ENCODE measurements at places on chromosomes 3 and 15.

GRCh38 chr3:15845475-15845874 lies 47.7 kb upstream of the ANKRD28 start:
- DNase-seq: no peak

DNA sequence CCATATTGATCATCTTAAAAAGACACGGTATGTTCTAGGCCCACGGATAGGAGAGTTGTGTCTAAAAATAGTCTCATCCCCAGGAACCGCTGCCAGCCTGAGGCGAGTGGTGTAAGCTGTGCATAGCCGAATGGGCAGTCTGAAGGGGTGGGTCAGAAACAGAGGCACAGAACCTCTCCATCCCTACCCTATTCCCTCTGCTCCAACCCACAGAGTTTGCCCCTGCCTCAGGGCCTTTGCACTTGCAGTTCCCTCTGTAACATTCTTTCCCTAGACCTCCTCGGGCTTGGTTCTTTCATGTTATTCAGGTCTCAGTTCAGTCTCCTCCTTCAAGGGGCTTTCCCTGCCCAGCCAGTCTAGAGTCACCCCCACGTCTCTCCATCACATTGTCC lies 4.8 kb downstream of the SCN5A start:
- DNase-seq: no peak

DNA sequence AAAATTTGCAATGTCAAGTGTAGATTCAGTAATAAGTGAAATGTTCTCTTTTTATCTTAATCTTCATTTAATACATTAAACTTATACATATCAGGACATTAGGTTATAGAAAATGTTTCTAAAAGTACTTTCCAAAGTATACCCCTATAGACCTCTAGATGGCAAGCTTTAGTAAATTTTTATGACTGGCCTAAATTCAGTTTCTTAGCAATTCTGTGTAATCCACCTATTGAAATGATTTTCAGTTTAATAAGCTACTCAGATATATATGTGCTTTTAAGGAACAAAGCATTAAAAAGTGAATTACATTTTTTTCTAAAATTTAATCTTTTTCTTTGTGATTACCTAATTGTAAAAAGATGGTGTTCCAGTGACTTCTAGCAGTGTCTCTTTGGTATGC lies 342.2 kb downstream of the GBE1 start:
- DNase-seq: peak; percentile 17

- DNase-seq: peak; percentile 90
Measured at GRCh38 chr15:36579792-36580431, 486 bp downstream of the CDIN1 start.

- DNase-seq: no peak
Measured at GRCh38 chr3:172716476-172716875, 5.6 kb upstream of the NCEH1 start.

DNA sequence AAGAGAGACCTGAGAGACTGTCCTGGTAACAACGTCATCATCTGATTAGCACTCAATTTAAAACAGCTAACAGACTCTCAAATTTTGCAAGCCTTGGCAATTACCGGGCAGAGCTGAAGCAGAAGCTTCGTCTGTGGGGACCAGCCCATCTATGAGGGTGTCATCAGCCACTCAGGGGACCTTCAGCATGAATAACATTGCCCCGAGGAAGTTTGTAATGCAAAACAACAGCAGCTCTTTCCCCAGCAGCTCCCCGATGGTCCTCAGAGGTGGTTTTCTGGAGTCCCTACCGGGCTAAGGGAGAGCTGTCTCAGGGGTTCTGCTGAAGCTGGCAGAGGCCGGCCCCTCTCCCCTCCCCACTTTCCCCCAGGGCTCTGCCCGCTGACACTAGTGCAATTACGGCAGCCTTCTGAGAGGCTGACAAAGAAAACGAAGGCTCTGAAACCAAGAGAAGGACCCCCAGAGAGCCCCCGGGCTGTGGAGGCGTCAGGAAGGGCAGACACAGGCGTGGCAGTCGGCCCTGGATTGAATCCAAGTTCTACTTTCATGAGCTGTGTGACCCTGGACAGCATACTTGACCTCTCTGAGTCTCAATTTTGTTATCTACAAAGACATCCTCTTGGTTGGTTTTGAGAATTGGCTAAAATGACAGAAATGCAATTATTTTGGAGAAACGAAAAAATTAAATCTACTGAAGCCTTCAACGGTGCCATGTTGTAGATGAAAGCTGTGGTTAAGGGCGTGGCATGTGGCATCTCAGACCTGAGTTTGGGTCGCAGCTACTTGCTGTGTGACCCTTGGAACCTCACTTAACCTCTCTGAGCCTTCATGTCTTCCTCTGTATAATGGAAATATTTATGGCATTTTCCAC lies 102.1 kb upstream of the TLE3 start:
- DNase-seq: no peak

DNA sequence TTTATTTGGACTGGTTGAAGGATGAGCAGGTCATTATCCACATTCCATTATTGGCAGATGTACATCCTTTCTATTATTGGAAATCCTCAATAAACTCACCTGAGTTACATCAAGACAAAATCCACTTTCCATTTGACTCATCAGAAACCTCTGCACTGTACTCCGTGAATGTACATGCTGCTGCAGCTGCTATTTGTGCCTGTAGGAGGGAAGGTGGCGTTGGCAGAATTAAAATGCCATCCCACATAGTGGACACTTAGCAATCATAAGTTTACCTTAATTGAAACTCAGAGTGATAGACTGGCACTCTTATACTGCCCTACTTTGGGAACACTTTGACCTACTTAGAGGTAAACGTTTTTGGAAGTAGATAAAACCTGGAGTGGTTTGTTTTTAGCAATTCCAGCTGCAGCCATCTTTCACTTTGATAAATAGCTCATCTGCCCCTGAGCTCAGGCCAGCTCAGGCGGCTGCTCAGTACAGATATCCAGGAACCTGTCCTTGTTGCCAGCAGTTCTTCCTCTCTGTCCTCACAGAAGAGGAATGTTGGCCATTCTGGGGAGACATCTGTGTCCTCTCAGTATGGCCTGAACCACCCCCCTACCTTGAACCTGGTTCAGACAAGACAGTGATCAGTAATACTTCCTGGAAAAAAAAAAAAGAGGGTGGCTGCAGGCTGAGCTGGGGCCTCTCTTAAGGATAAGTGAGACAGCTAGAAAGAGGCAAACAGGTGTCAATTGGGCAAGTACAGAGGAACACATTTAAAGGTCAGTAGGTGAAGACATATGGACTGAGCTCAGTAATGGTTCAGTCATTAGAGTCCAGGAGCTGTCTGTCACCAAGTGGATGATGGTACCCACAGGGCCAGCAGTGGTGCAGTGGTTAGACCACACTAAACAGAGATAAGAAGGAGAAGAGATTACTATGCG lies 153.4 kb upstream of the UMPS start:
- DNase-seq: no peak

DNA sequence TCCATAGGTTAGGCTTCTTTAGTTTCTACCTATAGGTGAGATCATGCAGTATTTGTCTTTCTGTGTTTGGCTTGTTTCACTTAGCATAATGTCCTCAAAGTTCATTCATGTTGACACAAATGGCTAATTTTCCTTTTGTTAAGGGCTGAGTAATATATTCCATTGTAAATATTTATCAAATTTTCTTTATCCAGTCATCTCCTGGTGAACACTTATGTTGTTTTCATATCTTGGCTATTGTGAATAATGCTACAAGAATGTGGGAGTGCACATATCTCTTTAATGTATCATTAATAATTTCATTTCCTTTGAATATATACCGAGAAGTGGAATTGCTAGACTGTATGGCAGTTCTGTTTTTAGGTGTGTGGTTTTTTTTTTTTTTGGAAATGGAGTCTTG lies 250.9 kb upstream of the SEMA6D start:
- DNase-seq: no peak

- no peak for DNase-seq
Measured at GRCh38 chr3:30810625-30811024, 83.8 kb downstream of the GADL1 start.
